NCI-H1436 treated with DMSO at 0.1 percent for 48 hours (cell line): ENCODE measurements at places on chromosomes 6 and 20.

DNA sequence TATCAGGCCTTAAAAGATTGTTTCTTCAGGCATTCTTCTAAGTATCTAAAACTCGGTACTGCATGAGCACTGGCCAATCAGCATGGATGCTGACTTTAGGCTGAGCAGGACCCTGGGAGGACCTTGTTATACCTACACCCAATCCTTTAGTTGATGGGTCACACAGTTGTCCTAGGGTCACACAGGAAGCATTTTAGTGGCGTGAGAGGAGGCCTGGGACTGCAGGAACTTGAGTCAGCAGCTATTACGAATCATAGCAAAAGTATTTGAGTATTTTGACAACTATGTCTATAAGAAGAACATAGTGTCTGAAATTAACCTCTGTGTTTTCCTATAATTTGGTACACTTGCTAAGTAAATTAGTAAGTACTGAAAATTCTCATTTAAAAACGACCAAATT lies 741.4 kb downstream of the HACE1 start:
- DNase-seq = no peak

GRCh38 chr6:168115748-168116437 lies 36.9 kb upstream of the FRMD1 start:
- DNase-seq = no peak

- DNase-seq = no peak
Measured at GRCh38 chr6:119542037-119542436, 192.5 kb upstream of the MAN1A1 start.

- no peak for DNase-seq
Measured at GRCh38 chr20:11921321-11921720, 3.6 kb downstream of the BTBD3 start.

DNA sequence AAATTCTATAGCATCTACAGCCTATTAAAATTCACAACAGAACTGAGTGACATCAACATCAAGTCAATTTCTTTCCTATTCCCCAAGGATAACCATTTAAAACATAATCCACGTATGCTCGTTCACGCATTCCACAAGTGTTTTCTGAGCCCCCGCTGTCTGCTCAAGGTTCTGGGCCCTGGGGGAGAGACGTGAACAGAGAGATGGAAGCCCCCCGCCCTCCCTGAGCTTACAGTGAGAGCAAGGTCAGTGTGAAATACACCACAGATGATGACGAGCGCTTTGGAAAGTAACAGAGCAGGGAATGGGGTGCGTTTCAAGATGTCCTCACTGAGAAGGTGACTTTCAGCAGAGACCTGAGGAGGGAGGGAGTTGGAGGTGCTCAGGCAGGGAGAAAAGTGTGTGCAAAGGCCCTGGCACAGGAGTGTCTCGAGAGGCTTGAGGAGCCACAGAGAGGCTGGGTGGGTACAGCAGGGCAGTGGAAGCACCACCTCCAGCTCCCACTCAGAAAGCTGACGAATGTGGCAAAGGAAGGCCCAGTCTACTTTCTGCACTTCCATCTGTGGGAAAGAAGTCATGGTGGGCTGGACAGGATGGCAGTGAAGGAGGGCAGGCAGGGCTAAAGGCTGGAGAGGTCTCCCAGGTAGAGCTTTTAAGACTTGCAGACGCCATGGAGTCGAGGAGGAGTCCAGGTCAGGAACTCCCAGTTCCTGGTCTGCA lies 88.3 kb downstream of the DLL1 start:
- DNase-seq = no peak

GRCh38 chr6:118280210-118280609 lies 267.9 kb upstream of the PLN start:
- no peak for DNase-seq

DNA sequence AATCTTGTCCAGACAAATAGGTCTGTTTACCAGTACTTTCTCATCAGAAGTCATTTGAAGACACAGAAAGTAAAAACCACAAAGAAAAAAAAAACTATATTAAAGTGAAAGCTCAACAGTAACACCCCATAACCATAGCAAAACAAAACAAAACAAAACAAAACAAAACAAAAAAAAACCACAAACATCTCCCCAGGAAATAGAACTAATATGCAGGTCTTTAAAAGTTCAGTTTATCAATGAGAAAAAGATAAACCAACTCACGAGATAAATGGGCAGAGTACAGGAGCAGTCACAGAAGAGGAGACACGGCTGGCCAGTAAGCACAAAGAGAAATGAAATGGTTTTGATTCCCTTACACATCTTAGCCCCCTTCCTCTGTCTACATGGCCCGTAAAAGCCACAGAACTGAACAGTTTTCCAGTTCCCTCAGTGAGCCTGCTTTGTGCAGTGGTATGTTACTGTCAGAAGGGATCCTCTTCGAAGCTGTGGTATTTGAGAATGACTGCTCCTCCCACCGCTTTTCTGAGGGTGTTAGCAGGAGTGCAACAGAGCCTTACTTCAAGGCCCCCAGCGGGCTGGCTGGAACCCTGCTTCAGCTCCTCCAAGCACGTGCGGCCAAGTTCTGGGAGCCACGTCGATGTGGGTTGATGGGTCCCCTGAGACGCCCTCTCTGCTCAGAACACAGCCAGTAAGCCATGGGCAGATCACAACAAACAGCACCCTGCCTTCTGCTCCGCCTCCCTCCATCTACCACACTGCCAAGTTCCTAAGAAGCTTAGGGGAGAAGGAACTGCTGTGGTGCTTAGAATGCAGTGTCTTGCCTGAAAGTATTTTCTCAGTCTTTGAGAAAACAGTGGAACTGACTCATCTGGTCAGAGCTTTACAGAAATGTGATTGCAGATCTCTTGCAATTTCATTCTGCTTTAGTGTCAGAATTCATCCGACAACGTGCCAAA lies 14.0 kb downstream of the UST start:
- DNase-seq = no peak

- no peak for DNase-seq
Measured at GRCh38 chr6:134903448-134903847, 46.5 kb downstream of the ALDH8A1 start.

GRCh38 chr20:29410806-29411457 lies 1846.5 kb upstream of the DEFB115 start:
- DNase-seq = no peak
